LNCaP clone FGC (cell line): ENCODE measurements at places on chromosomes 4 and X.

DNA sequence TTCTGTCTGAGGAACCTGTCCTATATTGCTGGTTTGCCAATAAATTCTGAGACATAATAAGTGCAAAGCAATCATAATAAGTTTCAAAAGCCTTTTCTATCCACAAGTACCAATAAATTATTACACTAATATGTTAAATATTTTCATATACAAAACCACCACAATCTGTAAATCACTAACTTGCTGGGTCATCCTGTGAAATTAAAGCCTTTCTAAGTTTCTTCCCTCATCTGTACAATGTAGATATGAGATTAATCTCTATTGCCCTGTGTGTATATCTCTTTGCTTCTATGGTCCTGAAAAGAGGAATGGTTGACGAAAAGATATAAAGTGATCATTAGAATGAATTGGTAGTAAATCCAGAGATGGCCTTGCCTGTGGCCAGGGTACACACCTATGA lies 231.6 kb downstream of the NR3C2 start:
- no peak for DNase-seq

DNA sequence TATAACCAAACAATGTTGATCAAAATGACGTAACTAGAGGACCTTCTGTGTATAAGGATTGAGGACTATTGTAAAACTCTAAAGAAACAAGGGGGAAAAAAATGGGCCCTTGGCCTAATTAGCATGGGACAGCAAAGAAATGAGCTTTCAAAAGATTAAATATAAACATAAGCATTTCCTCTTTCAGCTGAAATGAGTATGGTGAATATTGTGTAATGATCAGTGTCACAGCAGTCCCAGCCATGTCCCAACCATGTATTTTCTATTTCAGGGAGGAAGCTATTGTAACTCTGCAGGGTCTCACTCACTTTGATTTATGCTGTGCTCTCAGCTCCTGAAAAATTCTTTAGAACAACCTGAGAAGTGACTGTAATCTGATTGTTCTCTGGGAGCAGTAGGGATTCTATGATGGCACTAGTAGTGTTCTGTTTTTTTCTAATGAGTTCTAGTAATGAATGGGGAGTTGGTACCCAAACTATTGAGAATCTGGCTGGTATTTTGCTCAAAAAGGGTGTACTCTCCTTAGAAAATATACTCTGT lies 25.8 kb downstream of the ANXA10 start:
- no peak for DNase-seq

- DNase-seq, result no peak
Measured at GRCh38 chr4:177879851-177880250, 437.6 kb upstream of the AGA start.

GRCh38 chr4:38752941-38753806 lies 29.6 kb downstream of the TLR10 start:
- no peak for DNase-seq
